ENCODE measurements at places on chromosomes 16 and 17. TPM values are rescaled to one million over a fixed set of nuclear protein-coding genes. Genes with fewer than 3 reads are reported as not detected.

DNA sequence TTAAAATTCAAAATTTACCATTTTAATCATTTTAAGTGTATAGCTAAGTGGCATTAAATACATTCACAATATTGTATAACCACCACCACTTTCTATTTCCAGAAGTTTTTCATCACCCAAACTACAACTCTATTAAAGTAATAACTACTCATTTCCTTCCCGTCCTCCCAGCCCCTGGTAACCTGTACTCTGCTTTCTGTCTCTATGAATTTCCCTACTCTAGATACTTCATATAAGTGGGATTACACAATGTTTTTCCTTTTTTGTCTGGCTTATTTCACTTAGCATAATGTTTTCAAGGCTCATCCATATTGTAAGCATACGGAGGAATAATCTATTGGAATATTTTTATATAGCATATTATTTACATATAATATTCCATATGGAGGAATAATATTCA lies 29.7 kb downstream of the ESRP2 start:
- no peak for DNase-seq

DNA sequence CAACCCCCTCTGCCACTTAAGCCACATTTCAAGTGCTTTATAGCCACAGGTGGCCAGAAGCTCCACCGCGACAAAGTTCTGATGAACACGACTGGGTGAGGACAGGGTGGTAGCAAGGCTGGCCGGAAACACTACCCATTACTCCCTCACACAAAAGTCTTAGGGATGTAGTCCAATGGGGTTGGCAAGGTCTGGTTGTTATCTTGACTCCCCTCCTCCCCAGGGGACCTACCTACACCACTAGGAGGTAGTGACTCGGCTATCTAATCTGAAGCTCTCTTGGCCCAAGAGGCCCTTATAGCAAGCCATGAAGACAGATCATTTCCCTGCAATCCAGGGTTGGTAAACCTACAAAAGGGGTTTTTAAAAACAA lies 8.4 kb downstream of the LITAFD start:
- no peak for DNase-seq

- DNase-seq: peak; percentile 62
These were observed 2.2 kb upstream of the TRAF4 start for GRCh38 chr17:28741358-28742349.

GRCh38 chr17:12081720-12082119 lies 61.0 kb downstream of the MAP2K4 start:
- DNase-seq: no peak

CLCN7 gene
- total RNA-seq: 127 TPM
